ENCODE measurements at places on chromosomes 1 and 21.
A peak's percentile ranks its signal among the peaks of the same experiment; 100 is the strongest.

DNA sequence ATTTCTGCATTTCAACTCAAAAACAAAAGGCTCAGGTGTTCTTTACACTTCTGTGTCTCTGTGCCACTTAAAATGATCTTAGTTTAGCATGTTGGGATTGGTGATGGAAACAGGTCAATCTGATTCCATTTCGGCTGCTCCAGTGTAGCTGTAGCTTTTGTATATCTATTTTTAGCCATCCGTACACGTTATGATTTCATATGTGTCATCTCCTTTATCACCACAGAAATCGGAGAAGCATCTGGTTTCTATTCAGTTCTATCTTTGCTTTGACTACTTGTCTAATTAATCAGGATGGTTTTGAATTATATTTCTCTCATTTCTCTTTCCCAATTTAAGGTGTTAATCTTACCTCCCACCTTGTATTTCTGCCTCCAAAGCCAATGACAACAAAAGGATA lies 41.1 kb downstream of the RGS21 start:
- no peak for DNase-seq

GRCh38 chr1:16922466-16922865 lies 735 bp downstream of the CROCC start:
- no peak for DNase-seq

DNA sequence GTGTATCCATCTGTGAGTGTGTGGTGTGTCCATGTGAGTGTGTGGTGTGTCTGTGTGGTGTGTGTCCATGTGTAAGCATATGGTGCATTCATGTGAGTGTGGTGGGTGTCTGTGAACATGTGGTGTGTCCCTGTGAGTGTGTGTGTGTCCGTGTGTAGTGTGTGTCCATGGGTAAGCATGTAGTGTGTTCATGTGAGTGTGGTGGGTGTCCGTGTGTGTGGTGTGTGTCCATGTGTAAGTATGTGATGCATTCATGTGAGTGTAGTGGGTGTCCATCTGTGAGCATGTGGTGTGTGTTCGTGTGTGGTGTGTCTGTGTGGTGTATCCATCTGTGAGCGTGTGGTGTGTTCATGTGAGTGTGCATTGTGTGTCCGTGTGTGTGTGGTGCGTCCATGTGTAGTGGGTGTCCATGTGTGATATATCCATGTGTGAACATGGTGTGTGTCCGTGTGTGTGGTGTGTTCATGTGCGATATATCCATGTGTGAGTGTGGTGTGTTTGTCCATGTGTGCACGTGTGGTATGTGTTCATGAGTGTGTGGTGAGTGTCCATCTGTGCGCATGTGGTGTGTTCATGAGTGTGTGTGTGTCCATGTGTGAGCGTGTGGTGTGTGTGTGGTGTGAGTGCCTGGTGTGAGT lies 12.3 kb downstream of the SLC19A1 start:
- DNase-seq = no peak

GRCh38 chr21:21907271-21907670 lies 909.1 kb downstream of the NCAM2 start:
- DNase-seq = no peak

DNA sequence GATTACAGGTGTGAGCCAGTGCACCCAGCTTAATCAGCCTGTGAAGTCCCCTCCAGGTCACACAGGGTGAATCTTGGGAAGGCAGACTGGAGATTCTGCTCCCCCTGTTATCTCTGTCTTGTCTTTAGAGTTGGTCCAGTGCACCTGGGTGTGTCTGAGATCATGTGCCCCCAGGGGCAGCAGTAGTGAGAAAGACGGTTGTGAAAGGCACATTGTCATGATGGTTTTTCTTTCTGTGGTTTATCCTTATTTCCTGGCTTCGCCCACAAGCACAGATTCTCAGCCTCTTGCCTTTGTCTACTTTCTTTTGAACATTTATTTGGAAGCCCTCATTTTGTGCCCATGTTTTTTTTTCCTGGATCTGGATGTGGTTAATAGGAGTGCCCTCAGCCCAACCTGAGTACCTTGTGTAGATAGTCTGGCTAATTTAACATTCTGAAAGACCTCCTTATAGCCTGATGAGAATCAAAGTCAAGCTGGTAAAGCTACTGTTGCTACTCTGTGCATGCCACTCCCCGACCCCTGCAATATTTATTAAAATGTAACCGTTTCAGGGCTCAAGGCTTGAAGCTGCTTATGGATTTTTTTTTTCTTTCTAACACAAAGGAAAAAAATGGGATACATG lies 23.7 kb downstream of the UCK2 start:
- peak; percentile 29 for DNase-seq

GRCh38 chr1:31696242-31696641 lies 7.6 kb downstream of the COL16A1 start:
- DNase-seq = peak; percentile 57

DNA sequence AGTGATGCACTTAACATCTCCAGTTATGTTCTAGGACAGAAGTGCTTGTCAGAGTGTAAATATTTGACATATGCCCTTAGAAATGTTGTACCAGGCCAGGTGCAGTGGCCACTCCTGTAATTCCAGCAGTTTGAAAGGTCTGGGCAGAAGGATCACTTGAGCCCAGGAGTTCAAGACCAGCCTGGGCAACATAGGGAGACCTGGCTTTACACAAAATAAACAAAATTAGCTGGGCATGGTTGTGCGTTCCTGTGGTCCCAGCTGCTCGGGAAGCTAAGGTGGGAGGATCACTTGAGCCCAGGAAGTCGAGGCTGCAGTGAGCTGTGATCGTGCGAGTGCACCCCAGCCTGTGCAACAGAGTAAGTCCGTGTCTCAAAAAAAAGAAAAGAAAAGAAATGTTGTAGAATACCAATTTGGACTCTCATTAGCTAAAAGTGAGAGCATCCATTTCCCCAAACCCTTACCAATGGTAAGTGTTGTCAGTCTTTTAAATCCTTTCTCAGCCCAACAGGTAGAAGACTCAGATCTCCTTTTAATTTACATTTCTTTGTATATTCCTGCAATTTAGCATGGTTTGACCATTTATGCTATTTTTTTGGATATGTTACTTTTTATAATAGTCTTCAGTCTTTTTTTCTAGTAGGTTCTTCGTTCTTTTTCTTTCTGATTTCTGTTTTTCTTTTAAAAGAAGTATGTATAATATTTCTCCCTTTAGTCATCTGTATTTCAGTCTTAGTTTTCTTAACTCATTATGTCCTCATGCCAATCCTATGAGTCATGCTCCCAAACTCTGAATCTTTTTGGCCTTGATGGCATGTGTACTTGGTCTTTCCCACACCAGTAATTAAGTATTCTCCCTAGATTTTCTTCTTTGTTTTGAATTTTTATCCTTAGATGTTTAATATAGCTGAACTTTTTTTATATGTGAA lies 74.4 kb downstream of the CAMTA1 start:
- DNase-seq = peak; percentile 96

- DNase-seq = no peak
Observed at GRCh38 chr1:188218289-188218688, 1389.5 kb downstream of the PLA2G4A start.

GRCh38 chr1:67489643-67490042 lies 59.4 kb upstream of the SERBP1 start:
- peak; percentile 58 for DNase-seq

DNA sequence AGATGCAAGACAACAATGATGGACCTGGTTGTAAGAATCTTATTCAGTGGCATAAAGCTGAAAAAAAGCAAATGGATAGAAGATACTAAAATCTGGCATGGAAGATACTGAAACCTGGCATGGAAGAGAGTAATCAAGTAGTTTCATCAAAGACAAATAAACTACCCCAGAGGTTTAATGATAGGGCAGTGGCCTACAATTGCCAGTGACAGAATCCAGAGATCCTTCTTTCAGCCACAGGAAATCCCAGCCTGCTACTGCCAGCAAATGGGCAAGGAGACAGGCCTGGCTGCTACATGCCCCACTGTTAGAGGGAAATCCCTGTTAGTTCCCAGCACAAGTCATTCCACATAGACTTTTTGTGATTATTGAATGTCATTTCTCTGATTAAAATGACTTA lies 409.4 kb downstream of the VAV3 start:
- no peak for DNase-seq

- peak; percentile 29 for DNase-seq
Observed at GRCh38 chr21:29315131-29315749, 16.5 kb downstream of the BACH1 start.
